ENCODE measurements at places on chromosomes 6 and 20.

GRCh38 chr20:3044336-3044965, 1.0 kb downstream of the GNRH2 start:
- no peak for DNase-seq

DNA sequence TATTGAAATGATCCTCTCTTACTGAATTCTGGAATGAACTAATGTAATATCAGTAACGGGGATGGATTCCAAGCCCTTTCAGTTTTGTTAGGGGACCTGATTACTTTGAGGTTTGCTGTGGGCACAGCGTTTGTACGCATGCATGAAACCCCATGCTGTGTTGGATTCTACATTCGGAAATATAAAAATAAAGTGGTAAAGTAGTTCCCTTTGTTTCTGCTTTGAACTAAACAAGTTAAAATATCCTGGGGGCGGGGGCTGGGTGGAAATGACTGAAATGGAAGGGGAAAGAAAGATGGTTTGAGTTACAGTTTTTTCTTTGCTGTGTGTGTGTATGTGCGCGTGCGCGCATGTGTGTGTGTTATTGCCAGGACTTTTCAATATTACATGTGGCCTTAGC, 196.5 kb upstream of the OPRM1 start:
- no peak for DNase-seq

GRCh38 chr6:95328231-95328630, 249.1 kb upstream of the MANEA start:
- DNase-seq = no peak

- DNase-seq = no peak
Observed at GRCh38 chr20:38190936-38191371, 25.9 kb upstream of the TGM2 start.

Measured in NCI-H1048 (cell line).